Cortex of kidney (tissue), 1 donor: ENCODE measurements at places on chromosomes 3 and 15.

DNA sequence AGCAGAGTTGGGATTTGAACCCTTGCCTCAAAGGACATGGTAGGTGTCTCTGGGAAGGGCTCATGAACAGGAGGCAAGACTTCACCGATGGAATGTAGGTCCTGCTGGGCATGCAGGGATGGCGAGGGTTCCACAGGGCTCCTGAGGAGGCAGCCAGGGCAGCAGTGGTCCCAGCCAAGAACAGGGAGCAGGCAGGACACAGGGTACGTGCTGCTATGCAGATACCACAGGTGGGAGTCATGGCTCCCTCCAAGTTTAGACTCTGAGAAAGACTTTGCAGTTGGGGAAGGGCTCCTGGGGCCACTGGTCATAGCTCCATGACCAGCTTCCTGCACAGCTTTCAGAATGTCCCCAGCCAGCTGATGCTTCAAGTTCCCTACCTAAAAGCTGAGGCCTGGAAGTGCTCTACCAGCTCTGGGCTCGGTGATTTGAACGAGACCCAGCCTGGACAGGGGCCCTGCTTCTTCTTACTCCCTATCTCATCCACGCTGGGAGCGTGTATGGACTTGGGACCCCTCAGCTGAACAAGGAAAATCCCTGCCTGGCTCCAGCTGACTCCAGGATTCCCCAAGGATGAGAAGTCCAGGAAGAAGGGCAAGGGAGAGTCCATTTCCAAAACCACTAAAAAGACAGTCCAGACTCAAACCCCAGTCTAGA, 747 bp downstream of the MYL3 start:
- DNase-seq, result no peak

GRCh38 chr15:90075420-90076289, 26.6 kb downstream of the IDH2 start:
- DNase-seq, result no peak

GRCh38 chr3:124783696-124784095, 53.4 kb downstream of the UMPS start:
- DNase-seq, result no peak

DNA sequence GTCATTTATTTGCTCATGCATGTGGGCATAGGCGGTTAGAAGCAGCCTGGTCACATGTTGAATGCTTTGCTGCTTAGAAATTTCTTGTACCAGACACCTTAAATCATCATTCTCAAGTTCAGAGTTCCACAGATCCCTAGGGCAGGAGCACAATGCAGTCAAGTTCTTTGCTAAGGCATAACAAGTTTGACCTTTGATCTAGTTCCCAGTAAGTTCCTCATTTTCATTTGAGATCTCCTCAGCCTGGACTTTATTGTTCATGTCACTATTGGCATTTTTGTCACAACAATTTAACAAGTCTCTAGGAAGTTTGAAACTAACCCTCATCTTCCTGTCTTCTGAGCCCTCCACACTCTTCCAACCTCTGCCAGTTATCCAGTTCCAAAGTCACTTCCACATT, 22.8 kb downstream of the HGD start:
- DNase-seq, result no peak
